ENCODE measurements at places on chromosomes 3 and 15.

GRCh38 chr3:74054566-74054965 is 429.8 kb upstream of the PDZRN3 start:
- no peak for DNase-seq

- DNase-seq = no peak
These were observed 27.4 kb upstream of the FOXB1 start for GRCh38 chr15:59976480-59977271.

DNA sequence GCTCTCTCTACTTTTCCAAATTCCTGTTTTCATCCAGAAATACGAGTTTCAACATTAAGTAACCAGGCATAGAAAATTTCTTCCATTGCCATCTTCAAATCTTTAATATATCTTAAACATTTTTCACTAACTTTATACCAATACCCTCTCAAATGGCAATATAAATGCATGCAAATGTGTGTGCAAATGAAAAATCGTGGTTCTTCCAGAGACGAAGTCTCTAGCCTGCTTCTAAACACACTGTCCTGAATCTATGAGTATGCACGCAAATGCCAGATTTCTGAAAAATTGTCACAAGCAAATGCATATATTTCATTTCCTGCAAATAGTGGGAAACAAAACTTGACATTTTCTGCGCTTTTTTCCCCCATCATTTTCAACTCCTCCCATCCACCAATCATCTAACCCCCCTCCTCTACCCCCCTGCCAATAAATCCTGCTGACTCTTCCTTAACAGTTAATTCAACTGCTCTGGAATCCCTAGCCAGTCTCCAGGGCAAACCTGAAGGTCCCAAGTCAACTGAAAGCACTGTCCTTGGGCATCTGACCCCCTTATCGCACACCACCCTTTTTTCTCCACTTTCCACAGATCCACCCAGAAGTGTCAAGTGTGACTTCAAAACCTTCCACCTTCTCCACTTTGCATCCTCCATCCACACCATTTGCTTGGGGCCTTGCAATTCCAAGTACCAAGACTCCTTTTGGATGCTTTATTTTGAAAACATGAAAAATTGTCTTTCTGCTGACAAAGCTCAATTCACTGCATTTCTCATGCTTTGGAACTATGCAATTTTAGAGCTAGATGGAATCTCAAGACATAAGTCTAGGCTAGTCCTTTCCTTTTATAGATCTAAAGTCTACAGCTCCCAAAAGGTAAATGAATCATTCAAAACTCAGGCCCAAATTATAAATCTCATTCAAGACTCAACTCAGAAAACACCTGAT is 144.7 kb downstream of the OSBPL10 start:
- no peak for DNase-seq

DNA sequence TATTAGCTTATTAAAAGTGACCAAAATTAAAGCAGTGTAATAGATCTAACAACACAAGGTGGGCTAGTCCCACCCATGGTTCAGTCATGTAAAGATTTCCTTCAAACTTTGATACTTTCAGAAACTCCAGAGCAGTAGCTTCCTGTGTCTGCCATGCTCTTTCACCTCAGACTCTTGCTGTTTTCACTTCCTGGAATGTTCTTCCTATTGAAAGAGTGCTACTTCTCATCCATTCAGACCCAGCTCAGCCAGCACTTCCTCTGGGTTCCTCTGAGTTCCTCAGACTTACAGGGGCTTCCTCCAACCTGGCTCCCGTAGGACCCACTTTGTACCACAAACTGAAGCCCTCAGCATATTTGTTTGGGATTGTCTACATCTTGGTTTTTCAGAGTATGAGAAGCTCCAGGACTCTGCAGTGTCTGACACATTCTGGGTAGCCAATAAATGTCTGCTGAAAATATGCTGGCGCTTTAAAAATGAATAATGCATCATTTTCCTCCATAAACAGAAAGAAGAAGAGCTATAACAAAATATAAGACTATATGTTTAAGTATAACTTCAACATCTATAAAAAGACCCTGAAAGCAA is 18.0 kb downstream of the NCEH1 start:
- DNase-seq = no peak

DNA sequence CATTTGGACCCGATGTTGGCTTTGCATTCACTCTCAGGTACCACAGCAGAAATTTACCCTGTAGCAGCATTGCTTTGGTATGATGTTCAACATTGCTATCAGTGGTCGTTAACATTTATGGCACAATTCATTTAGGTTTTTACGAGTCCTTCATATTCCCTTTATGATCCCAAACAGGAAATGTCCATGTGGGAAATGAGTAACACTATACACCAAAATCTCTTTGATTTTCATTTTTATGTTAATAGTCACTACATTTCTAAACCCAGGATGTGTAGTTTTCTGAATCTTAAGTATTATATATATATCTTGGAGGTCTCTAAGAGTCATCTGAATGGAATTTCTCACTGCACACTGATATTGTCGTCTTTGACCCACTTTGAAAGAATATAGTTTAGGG is 78.5 kb upstream of the RBMS3 start:
- no peak for DNase-seq

DNA sequence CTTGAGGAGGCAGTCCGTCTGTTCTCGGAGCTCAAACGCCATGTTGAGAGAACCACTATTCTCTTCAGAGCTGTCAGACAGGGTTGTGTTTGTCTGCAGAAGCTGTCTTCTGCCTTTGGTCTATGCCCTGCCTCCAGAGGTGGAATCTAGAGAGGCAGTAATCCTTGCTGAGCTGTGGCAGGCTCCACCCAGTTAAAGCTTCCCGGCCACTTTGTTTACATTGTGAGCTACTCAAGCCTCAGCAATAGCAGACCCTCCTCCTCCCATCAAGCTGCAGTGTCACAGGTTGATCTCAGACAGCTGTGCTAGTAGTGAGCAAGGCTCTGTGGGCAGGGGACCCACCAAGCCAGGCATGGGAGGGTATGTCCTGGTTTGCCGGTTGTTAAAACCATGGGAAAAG is 8.9 kb downstream of the OR5AC2 start:
- DNase-seq = no peak

DNA sequence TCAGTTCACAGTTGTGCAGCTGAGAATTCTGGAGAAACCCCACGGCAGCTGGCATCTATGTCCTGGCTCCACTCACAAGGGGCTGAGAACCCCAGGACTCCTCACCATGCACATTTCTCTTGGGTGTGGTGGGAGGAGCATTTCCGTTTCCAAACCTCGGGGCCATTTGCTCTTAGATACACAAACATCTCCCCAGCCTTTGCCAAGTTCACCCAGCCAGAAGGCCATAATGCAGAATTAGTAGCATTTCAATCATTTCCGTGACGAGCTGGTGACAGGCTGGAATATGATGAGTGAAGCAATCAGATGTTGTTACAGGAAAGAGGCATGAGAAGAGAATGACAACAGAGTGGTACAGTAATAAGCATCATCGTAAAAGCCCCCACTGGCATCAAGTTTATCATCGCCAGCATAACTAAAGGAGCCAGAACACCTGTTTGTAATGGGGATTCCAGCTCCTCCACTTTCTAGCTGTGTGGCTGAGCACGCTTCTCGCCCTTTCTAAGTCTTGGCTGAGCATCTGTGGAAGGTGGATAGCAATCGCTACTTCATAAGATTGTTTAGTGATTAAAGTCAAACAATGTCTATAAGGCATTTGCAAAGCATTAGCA is 82.0 kb downstream of the LIPC start:
- no peak for DNase-seq

- DNase-seq = no peak
These were observed 549.5 kb downstream of the PYDC2 start for GRCh38 chr3:192010490-192010889.

DNA sequence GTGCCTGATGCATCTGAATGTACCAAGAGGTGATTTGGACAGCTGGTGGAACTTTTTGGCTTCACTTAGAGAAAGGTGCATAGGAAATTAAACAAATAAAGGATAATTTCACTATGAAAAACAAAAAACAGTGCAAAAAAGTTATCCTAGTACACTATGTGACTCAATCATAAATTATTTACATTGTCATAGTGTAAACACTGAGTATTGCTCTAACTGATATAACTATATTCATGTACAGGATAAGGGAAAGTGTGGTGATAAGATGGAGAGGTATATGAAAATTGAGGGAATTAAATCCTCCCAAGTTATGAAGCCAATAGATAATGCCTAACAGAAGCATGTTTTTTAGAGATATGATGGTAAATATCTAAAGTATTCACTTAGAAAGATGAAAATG is 50.2 kb upstream of the CPNE4 start:
- DNase-seq = no peak
